ENCODE measurements at places on chromosomes 3 and 15.

- DNase-seq: peak; percentile 72
Measured at GRCh38 chr3:46860017-46860809, 3.0 kb downstream of the MYL3 start.

DNA sequence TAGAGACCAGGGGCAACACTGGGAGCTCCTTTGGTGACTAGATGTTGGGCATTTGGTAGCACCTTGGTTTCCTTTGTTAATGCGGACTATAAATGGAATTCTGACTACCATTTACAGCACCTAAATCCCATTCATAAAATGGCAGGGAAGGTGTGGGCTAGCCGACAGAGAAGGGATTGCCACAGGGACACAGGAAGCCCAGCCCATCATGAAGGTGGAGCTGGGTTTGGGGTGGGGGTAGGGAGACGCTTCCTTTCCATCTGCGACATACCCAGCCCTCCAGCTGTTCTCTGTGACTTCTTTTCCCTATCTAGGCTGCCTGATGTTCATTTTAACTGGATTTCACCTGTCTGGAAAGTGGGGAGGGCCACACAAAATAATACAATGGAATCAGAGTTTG, 21.0 kb downstream of the ABHD2 start:
- DNase-seq: no peak

GRCh38 chr15:79849789-79850188, 47.0 kb downstream of the MTHFS start:
- DNase-seq: peak; percentile 43

DNA sequence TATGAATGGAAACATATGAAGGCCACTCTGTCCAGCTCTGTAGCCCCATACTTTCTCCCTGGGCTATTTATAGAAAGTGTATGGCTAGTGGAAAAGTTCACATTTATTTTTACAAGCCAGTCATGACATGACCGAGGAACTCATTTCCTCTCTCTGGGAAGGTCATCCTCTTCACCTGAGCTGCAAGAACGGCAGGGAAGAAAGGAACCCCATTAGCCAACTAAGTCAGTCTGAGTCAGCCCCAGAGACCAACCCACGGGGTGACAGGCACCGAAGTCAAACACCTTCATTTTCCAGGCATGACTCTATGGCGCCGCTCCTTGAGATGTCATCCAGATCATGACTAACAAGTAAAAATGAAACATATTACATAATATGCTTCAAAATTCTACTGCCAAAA, 4.8 kb downstream of the PAQR9 start:
- no peak for DNase-seq

DNA sequence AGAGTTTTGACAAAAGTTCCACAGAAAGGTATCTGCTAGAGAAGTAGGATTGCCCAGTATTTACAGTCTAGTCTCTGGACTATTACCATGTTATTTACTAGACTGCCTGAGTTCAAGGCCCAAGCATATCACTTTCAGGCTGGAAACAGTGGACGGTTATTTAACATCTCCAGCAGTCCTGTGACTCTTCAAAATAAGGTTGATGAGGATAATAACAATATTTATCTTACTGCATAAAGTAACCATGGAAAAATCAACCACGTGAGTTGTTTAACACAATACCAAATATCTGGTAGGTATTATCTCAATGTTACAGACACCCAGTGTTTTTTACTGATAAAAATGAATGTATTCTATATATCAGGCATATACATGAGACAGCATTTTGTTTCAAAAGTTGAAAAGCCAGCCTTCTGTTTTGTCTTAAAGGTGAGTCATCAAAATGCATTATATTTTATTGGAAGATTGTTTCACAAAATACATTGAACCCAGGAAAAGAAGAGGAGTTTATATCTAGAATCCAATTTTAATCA, 535.8 kb downstream of the TBL1XR1 start:
- no peak for DNase-seq

DNA sequence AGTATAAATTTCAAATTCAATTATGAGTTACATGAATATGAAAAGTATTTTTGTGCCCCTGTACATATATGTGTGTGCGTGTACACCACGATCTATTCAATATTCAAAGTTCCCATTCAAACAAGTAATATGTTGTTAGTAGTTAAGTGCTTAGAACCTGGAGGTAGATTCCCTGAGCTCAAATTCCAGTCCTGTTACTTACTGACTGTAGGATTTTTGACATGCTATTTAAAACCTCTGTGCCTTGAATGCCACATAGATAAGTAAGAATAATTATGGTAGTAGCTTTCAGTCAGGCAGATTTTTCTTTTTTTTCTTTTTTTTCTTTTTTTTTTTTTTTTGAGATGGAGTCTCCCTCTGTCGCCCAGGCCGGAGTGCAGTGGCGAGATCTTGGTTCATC, 53.3 kb upstream of the CMSS1 start:
- no peak for DNase-seq

GRCh38 chr3:141940194-141940776, 63.8 kb downstream of the ATP1B3 start:
- DNase-seq: no peak

DNA sequence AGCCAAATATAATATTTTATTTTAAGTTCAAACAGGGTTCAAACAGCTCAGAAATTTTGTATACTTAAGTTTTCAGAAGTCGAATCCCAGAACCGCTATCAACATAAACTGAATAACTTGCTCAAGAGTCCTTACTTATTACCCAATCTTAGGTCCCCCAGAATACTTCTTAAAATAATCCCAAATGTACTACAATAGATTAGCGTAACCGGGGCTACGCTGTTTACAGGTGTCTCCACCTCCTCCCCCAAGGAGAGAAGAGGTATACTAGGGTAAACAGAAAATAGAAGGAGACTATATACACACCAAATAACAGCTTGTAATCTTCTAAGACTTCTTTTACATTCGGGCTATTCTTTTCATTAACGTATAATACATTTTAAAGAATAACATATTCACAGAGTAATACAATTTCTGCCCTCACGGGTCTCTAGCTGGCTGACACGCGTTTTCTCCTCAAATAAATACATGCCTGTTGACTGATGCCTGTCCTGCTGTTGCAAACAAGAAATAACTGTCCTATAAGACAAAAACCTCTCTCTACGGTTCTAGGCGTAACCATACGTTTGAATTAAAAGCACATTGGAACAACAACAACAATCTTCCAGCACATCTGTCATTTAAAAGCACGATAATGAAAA, 1.3 kb downstream of the DENND4A start:
- DNase-seq: no peak

DNA sequence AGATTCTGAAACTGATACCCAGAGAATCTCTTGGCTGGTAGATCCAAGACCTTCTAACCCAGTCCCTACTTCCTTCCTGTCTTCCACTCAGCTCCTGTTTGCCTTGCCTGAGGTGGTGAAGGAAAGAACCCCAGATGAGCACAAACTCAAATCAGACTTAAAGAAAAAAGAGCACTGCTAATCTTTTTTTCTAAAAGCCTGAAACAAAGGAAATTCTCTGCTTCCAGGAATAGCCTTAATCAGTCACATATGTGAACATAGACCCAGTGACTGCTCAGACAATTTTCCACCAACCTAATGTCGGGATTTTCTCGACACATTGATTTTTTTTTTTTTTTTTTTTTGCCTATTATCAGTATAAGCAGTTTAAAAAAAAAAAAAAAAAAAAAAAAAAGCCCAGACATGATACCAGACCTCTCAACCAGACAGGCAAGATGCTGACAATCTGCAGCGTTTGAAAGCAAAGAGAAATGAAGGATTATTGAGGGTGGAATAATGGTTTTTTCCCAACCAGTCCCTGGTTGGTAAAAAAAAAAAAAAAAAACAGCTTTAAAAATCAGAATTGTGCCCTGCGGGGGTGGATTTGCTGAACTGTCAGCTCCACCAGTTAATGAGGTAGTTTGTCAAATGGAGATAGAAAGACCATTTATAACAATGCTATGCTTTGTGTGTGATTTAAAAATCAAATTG, 256.8 kb upstream of the RARB start:
- no peak for DNase-seq

DNA sequence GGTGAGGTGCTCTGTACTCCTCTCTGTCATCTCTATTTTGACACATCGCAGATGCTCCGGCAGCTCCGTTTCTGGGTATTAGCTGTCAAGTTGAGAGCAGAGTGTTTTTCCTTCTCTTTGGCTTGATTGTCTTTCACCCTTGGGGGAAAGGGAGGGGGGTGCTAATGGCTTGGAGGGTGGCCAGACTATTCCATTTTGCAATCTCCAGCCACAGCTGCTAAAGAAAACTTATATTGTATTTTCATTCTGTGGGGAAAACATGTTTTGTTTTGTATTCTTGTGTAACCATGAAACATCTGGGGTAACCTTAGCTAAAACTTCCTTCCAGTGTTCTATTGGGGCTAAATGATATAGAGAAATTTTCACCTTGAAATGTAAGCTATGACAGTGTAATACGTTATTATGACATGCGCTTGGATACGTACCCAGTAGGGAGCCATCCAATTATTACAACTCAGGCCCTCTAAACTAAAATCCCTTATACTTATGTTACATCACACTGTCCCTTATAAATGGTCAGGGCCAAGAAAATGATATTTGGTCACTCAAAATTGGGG, 14.0 kb upstream of the LARP6 start:
- DNase-seq: no peak

GRCh38 chr15:50113187-50113505, 5.9 kb downstream of the ATP8B4 start:
- no peak for DNase-seq

GRCh38 chr3:87136066-87136596, 91.0 kb upstream of the CHMP2B start:
- no peak for DNase-seq

GRCh38 chr15:59292442-59293151, 80.1 kb downstream of the MYO1E start:
- DNase-seq: peak; percentile 32

GRCh38 chr3:70857916-70858315, 545.5 kb upstream of the MDFIC2 start:
- DNase-seq: no peak

DNA sequence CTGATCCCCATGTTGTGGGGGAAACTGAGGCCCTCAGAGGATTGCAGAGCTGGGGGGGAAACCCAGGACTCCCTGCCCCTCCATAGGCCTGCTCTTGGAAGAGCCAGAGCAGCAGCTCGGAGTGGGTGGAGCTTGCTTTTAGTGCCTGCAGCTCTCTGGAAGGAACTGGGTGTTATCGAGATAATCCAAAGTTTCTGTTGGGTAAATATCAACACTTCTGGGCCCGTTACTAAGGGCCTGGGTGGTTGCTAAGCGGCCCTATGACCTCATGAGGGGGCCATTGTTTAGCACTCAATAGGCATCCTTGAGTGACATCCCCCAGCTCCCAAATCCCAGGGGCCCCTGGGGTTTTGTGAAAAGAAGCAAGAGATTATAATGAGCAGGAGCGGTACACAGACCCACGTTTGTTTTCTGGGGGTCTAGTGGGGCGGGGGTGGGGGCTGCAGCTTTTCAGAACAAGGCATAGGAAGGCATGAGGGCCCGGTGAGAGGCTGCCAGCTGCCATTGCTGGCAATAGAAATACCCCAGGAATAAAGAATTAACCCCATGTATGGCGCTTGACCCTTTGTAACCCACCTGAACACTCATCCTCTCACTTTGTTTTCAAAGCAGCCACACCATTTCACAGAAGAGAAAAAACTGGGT, 48.3 kb upstream of the ATP2B2 start:
- DNase-seq: no peak

DNA sequence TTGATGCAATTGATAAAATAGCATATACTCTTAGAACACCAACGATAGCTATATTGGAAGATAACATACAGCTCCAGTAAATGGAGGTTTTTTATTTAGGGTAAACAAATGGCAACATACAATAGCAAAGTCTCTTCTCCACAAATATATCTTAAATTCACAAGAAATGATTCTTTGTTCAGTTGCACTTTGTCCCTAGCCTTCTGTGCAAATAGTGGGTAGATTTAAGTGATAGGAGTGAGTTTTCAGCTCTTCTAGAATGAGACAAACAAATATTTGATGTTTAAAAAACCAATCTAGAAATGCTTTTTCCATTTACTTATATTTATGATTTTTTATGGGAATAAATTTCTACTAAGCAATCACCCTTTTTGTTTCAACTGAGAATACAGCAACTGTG, 253.8 kb downstream of the NEK10 start:
- DNase-seq: no peak

GRCh38 chr15:85837011-85837433, 42.3 kb upstream of the KLHL25 start:
- DNase-seq: peak; percentile 80

GRCh38 chr15:56598991-56599390, 134.1 kb upstream of the MNS1 start:
- DNase-seq: no peak

DNA sequence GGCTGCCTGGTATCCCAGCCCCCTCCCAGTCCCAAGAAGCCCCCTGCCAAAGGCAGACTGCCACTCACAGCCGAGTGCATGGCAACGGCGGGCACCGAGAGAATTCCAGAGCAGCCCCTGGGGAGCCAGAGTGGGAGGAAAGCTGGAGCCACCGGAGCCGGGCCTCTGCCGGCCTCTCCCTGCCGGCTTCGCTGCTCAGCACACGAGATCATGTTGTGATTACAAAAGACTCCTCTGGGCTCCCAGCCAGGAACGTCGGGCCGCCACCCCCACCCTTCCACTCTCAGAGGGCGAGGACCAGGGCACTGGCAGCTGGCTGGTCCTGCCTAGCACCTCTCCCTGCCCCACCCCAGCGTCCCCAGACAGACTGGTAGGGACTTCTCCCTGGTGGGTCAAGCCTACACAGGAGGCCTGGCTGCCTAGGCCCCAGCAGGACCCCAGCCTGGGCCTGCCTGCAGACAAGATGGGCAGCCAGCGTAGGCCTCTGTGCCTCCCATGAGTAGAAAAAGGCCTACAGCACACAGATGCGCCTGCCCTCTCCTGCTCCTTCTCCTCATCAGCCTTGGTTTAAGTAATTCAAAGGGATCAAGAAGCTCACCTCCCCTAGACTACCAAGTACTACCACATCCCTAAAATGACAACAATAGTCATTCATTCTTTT, at the start of gene CCDC9B:
Gene CCDC9B, minus strand, starts transcription at position 200 of the 661 bp plus-strand sequence. Its CDS starts 120 bp downstream, at position 80.
- DNase-seq: peak; percentile 77

GRCh38 chr3:24344784-24345439, 149.7 kb downstream of the THRB start:
- no peak for DNase-seq

DNA sequence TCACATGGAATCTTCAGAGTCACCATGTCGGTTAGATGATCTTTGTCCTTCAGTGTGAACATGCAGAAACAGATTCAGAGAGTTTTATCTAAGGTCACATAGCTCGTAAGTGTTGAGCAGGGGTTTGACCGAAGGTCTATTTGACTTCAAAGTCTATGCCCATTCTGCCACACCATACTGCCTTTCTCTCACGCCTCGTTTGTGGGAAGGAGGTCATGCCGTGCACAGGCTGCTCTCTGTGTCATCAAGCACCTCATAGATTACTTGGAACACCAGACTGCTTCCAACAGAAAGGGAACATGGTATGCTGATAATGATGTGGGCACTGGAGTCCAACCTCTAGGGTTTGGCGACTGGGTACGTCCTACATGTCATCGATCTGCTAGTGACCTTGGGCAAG, 128.8 kb downstream of the SV2B start:
- no peak for DNase-seq

- DNase-seq: no peak
Measured at GRCh38 chr15:40339621-40339945, 1.2 kb downstream of the CCDC9B start.

GRCh38 chr3:114899186-114899931, 247.7 kb downstream of the ZBTB20 start:
- DNase-seq: peak; percentile 26

Measured in HuH-7 (cell line).